H7 (cell line): ENCODE measurements at places on chromosomes 13 and 19. TPM values are rescaled to one million over a fixed set of nuclear protein-coding genes. Genes with fewer than 3 reads are reported as not detected.

GRCh38 chr13:37791699-37792098 is 77.9 kb downstream of the TRPC4 start:
- no peak for DNase-seq

DNA sequence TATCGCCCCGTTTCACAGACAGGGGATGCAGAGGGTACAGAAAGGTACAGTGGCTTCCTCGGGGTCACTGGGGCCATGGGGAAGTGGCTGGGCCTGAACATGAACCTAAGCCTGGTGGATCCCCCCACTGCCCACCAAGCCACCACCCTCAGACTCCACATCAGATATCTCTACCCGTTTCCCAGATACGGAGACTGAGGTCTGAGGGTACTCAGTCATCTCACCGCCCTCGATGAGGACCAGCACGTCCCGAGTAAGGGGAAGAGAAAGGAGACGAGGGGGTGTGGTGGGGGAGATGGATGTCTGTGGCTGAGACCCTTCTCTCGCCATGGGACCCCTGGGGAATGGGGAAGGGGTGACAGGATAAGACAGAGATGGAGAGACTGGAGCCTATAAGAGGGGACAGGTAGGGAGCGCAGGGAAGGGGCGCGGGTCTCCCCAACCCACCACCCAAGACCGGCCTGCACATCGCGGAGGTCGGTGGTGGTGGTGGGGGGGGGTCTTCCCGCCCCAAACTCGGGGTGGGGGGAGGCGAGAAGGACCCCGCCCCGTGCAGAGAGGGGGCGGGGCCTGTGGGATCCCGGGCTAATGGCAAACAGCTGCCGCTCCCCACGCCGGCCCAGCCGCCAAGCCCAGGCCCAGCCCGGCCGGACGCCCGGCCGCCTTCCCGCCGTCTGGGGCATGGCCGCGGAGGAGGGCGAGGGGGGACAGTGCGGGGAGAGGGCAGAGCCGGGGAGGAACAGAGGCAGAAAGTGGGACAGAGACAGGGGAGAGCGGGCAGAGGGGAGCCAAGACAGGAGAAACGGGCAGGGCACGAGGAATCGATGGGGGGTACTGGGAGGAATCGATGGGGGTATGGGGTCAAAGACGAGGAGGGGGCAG is 698 bp downstream of the KANK2 start:
- peak; percentile 92 for DNase-seq

DNA sequence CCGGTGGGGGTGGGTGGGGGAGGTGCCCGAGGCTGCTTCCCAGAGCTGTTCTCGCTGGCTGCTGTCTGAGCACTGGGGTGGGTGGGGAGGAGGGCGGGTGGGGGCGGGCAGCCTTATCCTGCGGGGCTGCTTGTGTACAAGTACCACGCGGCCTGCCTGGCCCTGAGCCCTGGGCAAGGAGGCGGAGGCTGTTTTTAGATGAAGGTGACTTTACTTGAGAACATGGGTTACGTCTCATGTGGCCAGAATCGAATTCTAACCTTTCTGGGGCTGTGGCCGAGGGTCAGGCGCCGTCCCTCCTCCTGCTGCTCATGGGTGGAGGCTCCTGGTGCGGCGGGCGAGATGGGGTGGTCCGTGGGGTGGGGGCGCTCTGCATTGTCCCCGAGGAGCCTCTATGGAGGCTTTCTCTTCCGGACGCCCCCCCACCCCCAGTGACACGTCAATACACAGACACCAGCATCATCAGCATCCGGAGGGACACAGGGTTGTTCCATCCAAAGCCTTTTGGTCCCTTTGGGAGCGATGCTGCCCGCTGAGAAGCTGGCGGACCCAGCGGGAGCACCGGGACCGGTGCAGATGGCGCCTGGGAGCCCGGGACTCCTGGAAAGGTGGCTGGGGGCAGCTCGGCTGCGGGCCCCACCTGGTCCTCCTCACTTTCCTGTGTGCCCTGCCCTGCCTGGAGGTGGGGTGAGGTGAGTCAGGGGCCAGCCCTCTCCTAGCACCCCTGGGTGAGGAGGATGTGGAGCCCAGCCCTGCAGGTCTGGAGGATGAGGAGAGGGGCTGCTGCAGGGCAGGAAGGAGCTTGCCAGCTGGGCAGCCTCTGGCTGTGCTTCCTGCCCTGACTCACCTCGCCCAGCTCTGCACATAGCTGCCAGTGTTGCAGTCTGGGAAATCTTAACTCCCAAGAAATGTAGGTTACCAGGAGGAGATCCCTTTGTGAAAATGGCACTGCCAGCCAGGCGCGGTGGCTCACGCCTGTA is 3.4 kb downstream of the BSG start:
- DNase-seq, result no peak

GRCh38 chr13:28566283-28566682 is 71.4 kb upstream of the FLT1 start:
- no peak for DNase-seq

The NKPD1 gene
- total RNA-seq, result 0.24 and 0.70 TPM in 2 replicates

The ARL11 gene
- 0.17 and 0.37 TPM in 2 replicates for total RNA-seq

The METTL21C gene
- not detected in 2 replicates for total RNA-seq
